Karpas-422 (cell line): ENCODE measurements at places on chromosomes 16 and 17. TPM values are rescaled to one million over a fixed set of nuclear protein-coding genes. Genes with fewer than 3 reads are reported as not detected.

- peak; percentile 54 for DNase-seq
These were observed 443 bp downstream of the CSNK2A2 start for GRCh38 chr16:58197314-58198012.

GRCh38 chr17:19900809-19901208 lies 33.1 kb upstream of the ULK2 start:
- no peak for DNase-seq

DNA sequence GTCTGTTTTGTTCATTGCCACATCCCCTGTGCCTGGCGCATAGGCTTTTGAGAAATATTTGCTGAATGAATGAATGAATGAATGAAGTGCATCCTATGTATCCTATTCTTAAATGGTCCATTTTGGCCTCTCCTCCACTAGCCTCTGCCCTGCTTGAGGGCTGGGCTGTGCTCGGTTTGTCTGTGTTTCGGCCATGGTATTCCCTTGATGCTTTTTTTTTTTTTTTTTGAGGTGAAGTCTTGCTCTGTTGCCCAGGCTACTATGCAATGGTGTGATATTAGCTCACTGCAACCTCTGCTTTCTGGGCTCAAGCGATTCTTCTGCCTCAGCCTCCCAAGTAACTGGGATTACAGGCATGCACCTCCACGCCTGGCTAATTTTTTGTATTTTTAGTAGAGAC lies 110.1 kb downstream of the NTN1 start:
- no peak for DNase-seq

DNA sequence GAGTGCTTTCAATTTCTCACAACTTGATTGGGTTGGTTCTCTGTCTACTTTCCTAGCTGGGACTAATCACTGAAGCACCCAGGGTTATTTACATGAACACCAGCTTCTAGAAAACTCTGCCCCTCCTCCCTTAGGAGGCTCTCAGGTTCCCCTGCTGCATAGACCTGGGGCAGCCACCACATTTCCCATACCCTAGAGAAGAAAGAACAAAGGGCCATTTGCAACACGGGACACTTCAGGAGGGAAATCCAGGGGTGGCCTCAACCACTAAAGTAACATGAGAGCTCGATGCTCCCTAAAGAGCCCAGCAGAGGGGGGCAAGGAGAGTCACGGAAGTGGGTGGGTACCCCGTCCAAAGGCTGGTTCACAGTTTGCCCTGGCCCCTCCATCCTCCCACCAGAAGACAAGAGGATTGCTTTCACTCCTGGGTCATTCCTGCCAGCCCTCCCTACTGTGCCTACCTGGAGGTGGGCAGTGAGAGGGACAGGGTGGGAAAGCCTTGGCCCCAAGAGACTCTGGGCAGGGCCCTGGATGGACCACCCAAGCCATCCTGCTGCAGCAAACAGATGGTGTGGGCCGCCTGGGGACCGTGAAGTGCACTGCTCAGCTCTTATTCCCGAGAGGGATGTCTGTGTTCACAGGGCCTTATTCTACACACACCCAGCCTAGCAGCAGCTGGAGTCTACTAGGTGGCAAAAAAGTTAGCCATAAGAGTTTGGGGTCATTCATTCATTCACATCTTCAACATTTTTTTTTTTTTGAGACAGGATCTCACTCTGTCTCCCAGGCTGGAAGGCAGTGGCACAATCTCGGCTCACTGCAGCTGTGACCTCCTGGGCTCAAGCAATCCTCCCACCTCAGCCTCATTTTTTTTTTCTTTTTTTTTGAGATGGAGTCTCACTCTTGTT lies 392.1 kb downstream of the SOX9 start:
- DNase-seq, result peak; percentile 85

GRCh38 chr17:17570798-17571716 lies 20.5 kb downstream of the PEMT start:
- DNase-seq, result no peak

- DNase-seq, result no peak
These were observed 35.9 kb downstream of the CMTM4 start for GRCh38 chr16:66660422-66661209.

DNA sequence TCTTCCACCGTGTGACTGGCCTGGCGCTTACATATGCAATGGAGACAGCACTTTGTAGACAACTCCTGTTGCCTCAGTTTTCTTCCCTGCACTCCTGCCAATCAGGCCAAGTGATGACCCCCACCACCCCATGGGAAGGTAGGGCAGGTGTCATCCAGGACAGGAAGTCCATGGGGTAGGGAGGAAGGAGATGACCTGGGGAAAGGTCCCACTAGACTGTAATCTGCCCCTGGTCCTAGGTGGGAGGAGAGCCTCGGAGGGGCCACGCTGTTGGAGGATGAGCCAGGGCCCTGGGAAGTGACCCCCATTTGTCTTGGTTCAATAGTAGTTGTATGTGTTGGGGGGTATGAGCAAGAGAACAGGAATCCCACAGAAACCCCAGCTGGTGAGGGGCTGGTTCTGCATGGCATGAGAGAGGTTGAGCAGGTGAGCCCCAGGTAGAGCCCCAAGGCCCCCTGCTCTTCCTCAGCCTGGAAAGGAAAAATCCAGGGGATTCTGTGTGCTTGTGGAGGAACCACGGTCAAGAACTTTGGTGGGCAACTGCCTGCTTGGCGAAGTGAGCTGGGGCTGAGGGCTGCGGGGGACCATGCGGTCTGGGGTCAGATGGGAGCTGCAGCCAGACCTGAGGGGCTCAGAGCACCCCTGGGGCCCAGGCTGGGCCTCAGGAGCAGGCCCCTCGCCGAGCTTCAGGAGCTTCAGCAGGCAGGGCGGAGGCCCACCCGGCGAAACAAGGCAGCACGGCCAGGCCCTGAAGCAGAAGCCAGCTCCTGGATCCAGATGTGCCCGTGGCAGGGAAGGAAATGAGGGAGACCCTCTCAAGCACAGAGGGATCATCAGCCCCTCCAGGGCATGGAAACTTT lies 50.7 kb downstream of the NT5M start:
- no peak for DNase-seq

DNA sequence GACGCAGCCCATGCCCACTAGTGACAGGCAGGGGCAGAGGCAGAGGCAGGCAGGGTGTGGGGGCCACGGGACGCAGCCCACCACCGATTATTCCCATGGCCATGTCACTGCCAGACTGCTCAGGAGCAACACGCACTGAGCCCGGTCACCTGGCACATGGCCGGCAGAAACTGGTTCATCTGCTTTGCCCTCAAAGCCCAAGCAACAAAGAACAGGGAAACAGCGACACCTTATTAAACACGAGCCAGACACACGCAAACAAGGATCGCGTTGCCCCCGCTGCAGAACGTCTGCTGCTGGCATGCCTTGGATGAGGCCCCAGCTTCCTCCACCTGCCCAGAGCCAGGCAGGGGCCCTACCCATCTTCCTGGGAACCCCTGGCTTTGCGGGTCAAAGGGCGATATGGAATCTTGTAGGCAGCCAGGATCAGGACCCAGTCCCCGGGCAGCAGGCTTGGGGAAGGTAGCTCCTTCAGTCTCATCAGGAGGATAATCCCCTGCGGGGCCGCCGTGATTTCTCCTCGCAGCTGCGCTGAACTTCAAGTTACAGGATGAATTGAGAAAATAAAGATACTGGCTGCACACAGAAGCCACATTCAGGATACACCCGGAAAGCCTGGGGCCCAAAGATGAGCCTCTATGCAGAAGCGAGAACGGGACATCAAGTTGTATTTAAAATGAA lies 4.8 kb downstream of the TBC1D16 start:
- no peak for DNase-seq

DNA sequence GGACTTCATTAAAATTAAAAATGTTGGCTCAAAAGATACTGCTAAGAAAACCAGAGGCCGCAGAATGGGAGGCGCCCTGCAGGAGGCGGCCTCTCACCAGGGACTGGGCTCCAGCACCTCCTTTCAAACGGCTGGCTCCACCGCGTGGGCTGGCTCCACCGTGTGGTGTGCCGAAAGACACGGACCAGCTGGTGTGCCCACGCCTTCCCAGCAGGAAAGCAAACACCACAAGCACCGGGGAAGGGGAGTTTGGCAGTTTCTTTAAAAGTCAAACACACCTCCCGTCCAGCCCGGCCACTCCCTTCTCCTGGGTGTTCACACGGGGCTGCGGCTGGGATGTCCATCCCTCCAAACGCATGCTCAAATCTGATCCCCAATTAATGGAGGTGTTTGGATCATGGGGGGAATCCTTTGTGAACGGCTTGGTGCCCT lies 13.9 kb downstream of the HAGH start:
- DNase-seq, result peak; percentile 67

DNA sequence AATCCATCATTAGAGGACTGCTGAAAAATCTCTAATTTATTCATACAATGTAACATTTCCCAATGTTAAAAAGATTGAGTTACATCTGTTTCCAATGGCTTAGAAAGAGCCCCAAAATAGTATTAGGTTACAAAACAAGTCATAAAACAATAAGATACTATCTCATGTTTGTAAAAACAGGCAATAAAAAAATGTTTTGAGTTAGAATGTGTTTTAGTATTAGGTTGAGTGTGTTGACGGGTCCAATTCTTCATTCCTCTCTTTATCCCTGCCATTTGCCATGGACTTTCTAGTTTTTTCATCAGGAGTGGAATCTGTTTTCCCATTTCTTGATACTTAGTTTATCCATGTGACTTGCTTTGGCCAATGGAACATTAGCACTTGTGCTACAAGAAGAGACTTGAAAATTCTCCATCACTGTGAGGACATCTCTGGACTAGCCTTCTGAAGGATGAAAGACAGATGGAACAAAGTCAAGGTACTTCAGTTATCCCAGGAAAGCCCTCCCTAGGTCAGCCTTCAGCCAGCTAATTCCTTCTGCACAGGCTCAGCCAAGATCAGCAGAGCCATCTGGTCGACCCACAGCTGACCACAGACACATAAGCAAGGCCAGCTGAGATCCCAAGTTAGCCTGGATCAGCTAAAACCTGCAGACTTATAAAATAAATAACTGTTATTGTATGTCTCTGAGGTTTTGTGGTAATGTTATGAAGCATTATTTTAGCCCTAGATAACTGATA lies 83.3 kb downstream of the HS3ST3A1 start:
- no peak for DNase-seq

- no peak for DNase-seq
These were observed 868.9 kb upstream of the SOX9 start for GRCh38 chr17:71251951-71252350.

DNA sequence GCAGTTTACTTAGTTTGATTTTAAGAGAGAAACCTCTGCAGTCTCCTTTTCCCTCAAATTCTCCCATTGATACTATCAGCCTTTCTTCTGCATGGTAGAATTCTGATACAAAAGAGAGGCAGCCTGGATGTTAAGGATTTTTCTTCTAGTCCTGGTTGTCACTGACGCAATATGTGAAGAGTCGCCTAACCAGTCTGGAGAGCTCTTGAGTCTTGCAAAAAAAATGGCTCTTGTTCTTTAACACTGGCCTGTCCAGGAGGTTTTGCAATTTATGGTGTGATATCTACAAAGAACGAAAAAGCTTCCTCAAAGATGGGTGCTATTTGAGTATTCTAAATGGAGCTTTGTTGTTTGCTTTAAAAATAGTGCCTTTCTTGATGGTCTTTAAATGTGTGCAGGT lies 28.9 kb downstream of the COX10 start:
- no peak for DNase-seq

DNA sequence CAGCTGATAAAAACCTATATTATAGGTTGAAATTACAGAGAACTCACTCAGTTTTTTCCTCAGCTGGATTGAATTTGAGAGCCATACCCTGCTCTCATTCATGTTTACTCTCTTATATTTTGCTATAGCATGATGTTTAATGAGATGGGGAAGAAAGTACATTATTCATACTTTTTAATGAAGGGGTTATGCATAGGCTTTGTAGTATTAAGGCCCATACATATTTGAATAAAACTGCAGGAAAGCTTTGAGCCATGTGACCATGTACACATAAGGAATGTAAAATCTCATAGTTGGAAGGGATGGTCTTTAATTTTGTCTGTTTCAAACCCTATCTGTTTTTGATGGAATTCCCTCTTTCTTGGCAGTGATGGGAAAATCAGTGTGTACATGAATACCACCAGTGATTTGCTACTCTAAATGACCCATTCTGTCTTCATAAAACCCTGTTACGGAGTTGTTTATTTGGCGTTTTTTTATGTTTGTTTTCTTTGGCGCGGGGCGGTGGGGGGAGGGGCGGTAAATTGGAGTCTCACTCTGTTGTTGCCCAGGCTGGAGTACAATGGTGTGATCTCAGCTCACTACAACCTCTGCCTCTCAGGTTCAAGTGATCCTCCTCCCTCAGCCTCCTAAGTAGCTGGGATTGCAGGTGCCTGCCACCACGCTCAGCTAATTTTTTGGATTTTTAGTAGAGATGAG lies 38.8 kb upstream of the RASL10B start:
- no peak for DNase-seq

GRCh38 chr17:55735731-55736405 lies 13.2 kb upstream of the TMEM100 start:
- peak; percentile 79 for DNase-seq

DNA sequence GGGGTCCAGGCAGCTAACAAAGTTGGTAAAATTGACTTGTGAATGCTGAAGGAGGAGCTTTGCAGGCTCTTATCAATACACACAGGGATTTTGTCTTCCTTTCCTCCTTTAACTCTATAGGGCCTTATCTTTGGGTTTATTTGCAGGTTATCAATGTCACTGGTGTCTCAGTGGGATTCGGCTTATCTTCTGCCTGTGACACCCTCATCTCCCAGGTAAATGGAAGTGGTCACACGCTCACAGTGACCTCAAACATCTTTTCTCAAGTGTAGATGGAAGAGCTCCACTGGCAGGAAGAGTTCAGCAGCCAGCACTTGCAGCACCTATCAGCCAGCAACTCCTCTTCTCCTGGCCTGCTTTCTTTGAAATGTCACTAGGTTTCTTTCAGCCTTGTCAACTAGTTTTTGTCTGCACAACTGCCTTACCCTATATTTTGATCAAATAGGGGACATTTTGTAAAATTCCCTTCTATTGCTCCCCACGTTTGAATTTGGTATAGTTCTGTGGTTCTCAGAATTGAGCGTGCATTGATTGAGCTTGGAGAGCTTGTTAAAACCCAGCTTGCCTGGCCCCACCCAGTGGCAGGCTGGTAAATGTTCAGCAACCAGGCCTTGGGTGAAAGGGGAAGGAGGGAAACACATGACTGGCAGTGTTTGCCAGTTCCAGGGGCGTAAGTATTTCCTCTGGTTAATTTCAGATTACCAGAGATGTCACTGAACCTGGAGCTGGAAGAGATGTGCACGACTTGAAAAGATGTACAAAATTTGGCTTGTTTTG lies 12.8 kb downstream of the SLC47A1 start:
- DNase-seq, result peak; percentile 70

GRCh38 chr16:31706925-31707324 lies 166.7 kb upstream of the ZNF267 start:
- DNase-seq, result peak; percentile 36

Gene PRR15L
- total RNA-seq, result 0.97 and 2.7 TPM in 2 replicates

Gene OR1G1
- not detected in 2 replicates for total RNA-seq

Gene HLF
- not detected in 2 replicates for total RNA-seq

Gene ROGDI
- total RNA-seq, result 9.4 and 28.4 TPM in 2 replicates

Gene SGSH
- total RNA-seq, result 13.6 and 16.0 TPM in 2 replicates

Gene SLX4
- 9.1 and 12.7 TPM in 2 replicates for total RNA-seq

Gene CRAMP1
- total RNA-seq, result 7.6 TPM in 2 replicates

Gene NEUROD2
- not detected in 2 replicates for total RNA-seq

Gene SALL1
- not detected in 2 replicates for total RNA-seq

Gene UMOD
- total RNA-seq, result not detected in 2 replicates

Gene RNF213
- 15.0 and 27.1 TPM in 2 replicates for total RNA-seq

Gene VAT1L
- total RNA-seq, result 5.1 and 5.8 TPM in 2 replicates

Gene KRT20
- total RNA-seq, result not detected in 2 replicates

Gene DPEP3
- total RNA-seq, result not detected in 2 replicates

Gene MFSD6L
- total RNA-seq, result not detected in 2 replicates
